ENCODE measurements at places on chromosomes 2 and 18.

DNA sequence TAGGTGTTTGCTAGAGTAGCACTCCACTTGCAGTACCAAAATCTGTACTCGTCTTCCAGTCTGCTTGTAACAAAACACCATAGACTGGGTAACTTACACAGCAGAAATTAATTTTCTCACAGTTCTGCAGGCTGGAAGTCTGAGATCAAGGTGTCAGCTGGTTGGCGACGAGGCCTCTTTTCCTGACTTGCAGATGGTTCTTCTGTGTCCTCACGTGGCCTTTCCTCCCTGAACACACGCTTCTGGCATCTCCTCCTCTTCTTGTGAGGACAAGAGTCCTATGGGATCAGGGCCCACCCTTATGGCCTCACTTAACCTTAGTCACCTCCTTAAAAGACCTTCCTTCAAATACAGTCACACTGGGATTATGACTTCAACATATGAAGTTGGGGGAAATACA lies 493.5 kb upstream of the MYT1L start:
- DNase-seq, result no peak

- peak; percentile 11 for DNase-seq
Observed at GRCh38 chr2:147630585-147630984, 214.2 kb upstream of the ACVR2A start.

DNA sequence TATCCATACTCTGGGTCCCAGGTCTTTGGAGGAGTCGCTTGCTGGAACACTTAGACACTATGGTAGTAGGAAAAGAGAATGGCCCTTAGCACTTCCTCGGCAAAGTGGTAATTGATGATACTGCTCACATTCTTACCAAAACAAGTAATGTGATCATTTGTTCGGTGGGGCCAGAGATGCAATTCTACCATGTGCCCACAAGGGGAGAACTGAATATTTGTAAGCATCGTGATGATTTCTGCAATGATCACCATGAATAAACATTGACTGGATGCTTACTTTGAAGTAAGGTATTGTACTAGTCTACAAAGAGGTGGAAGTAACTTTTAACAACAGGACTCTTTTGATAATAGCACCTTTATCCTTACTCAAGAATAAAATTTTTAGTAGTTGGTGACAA lies 109.7 kb downstream of the CD8B2 start:
- no peak for DNase-seq

GRCh38 chr2:217225596-217225995 lies 365.7 kb upstream of the TNP1 start:
- DNase-seq, result no peak

DNA sequence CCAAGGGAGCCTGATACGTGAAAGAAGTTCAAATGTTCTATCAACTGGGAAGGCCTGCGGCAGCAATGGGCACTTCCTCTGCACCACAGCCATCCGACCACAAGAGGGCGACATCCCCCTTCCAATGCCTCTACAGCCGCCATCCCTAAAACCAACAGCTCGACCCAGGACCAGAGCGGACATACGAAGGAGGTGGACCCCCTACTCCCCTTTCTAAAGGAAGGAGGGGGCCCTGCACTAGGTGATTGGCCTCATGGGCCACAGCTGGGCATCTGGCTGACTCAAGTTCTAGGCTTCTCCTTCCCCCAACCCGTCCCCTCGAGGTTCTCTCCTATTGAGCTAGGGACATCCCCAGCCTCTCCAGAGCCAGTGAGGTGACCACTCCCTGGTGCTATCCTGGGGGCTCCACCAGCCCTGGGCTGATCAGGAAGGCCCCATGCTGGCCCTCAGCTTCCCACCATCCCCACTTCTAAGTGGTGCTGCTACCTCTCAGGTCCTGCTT lies 217.2 kb downstream of the TNS1 start:
- peak; percentile 71 for DNase-seq

DNA sequence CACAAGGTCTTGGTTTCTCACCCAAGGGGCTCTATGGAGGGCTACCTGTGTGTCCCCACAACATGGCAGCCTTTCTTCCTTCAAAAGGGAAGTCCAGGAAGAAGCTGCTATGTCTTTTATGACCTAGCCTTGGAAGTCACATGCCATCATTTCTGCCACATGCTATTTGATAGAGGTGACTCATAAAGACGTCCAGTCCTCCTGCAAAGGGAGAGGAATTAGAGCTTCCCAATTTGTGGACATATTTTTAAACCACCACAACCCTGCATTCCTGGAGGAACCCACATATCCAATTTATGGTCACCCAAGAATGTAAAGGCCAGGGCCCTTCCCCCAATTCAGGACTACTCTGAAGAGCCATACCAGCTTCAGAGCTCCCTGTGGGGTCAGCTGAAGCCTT lies 246.2 kb downstream of the CYP26B1 start:
- no peak for DNase-seq

GRCh38 chr2:56197816-56198215 lies 14.0 kb downstream of the CCDC85A start:
- no peak for DNase-seq

Data from CD4-positive, alpha-beta T cell treated with Interleukin-4 for 1 hour (primary cell).